HFFc6 (cell line): ENCODE measurements at places on chromosomes 13 and 19.

DNA sequence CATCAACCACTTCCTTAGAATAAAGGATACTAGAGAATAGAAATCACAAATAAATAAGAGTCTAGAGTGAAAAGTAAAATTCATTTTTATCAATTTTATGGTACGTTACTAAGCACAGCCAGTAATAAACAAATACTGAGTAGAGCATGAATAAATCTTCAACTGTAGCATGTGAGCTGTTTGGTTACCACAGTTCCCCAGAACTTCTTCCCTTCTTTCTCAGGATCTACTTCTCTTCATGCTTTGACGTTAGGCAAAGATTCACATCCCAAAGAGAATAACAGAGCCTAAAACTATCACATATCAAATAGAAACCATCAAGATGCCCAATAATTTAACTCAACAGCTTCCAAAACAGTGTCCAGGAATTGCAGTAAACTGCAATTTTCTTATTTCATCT is 7.4 kb downstream of the RUBCNL start:
- no peak for DNase-seq

GRCh38 chr19:49552749-49553148 is 24.9 kb downstream of the RCN3 start:
- DNase-seq = no peak

DNA sequence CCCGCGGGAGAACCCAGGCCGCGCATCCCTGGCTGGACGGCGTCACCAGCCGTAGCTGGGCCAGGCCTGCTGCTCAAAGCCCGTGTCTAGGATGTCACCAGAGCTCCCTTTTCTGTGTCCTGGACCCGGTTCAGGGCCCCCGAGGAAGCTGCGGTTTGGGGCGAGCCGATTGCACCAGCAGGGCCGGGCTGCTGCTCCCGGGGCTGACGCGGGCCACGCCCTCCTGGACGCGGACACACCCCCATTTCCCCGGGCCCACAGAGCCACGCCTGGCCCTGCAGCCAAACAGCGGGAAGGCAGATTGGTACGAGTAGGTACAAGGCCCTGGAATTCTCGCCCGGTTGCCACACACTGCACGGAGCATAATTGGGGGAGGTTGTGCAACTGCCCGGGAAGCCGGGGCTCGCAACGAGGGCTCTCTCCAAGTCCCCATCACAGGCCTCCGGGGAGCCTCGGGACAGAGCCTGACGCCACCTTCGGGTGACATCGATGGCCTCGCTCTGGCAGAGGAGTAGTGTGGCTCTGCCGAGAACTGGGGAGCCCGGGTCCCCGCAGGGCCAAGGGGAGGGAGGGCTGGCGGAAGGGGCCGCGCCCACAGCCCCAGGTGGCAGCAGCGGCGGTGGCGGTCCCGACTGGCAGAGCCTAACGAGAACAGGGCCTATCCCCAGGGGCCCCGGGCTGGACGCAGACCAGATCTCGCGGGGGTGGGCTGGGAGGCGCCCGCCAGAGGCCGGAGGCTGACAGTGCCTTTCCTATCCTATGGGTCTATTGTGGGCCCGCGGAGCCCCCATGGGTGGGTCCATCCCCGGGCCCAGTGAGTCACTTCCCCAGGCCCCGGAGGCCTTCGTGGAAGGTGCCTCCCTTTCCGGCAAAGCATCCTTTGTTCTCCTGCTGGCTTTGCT is 23.5 kb downstream of the KCTD15 start:
- peak; percentile 27 for DNase-seq

DNA sequence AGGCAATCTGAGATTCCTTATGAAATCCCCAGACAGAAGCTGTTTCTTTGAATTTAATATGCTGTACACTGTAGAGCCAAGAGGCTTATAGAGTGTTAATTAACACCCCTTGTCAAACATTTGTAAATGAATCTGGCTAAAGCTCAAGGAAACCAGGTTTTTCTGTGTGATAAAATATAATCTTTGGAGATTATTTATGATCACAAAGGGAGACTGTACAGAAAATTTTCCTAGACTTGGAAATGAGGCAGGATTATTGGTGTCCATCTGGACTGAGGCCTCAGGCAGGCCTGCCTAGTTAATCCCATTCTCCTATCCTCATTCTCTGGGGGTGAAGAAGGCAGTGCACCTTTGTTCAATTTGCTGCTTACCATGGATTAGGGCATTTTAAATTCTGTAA is 17.8 kb downstream of the KL start:
- no peak for DNase-seq

DNA sequence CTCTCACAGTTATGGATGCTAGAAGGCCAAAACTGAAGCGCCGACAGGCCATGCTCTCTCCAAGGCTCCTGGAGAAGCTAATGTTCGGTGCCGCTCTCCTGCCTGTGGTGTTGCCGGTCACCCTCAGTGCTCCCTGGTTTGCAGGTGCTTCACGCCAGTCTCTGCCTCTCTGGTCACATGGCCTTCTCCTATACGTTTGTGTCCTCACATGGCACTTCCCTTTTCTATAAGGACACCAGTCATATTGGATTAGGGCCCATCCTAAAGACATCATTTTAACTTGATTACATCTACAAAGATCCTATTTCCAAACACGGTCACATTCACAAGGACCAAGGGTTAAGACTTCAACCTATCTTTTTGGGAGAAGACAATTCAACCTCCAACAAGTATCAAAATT is 671.3 kb upstream of the ARGLU1 start:
- no peak for DNase-seq

DNA sequence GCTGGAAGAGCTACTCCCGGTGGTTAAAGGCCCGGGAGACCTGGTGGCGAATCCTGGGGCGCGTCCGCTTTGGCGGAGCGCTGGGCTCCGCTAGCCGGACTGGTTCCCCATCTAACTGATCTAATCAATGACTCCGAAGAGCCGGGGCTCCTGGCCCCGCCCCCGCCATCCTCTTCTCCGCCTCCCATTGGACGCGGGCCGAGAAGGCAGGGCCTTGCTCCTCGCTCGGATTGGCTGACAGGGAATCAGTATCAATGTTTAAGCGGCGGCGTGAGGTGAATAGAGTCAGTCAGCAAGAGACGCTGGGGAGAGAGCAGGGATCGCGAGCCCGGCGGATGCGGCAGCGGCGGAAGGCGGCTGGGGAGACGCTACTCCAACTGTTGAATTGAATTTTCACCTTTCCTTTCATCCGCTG is 1.7 kb upstream of the PCDH17 start:
- DNase-seq = no peak

DNA sequence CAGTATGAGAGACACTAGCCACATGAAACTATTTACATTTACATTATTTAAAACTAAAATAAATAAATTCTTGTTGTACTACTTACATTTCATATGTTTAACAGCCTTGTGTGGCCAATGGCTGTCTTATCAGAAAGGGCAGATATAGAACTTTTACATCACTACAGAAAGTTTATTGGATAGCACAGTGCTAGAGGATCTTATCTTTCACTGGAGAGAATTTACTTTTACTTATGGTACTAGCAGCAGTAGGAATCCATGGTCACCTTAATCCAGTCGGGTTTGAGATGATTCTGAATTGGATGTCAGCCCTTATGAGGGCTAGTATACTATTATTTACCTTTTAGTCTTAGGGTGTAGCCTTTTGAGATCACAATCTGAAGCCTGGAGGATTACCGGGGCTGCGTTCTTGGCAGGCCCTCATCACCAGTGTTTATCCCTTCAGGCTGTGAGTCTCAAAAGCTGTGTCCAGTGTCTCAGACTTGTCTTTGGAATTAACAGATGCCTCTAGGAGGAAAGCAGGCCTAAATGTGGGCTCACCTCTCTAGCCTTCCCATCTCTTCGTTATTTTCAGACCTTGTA is 21.7 kb downstream of the IFT88 start:
- DNase-seq = no peak

DNA sequence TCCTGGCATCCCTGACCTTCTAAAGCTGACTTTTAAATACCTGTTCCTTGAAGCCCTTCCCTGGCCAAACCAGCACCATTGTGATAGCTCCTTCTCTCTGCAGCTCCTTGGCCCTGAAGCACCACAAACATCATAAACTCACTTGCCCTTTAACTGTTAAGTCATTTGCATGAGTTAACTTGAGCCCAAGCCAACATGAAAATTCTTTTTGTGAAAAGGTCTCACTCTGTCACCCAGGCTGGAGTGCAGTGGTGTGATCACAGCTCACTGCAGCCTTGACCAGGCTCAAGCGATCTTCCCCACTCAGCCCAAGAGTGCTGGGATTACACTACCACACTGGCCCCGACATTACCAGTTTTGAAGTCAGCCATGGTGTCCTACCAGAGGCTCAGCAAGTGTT is 87.8 kb downstream of the ZIC5 start:
- DNase-seq = no peak

DNA sequence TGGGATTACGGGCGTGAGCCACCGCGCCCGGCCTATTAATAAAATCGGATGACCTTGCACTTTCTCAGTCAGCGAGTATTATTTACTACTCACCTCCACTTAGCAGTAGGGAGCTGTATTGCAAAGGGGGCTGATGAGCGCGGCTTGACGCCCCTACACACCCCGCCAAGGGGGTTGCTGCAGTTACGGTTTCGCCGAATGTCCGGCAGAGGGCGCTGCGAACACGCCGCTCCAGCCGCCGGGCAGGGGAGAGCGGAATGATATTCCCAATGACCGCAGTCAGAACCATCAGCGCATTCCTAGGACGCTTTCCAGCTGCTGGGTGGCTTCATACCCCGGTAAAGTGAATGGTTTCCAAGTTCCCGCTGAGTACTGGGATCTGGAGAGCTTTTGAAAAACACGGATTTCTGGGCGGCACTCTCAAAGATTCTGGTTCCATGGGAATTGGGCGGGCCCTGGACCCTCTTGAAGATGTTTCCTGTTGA is 30.0 kb upstream of the TPT1 start:
- peak; percentile 36 for DNase-seq

- DNase-seq = no peak
These were observed 1613.7 kb upstream of the MIR17HG start for GRCh38 chr13:89733829-89734228.

DNA sequence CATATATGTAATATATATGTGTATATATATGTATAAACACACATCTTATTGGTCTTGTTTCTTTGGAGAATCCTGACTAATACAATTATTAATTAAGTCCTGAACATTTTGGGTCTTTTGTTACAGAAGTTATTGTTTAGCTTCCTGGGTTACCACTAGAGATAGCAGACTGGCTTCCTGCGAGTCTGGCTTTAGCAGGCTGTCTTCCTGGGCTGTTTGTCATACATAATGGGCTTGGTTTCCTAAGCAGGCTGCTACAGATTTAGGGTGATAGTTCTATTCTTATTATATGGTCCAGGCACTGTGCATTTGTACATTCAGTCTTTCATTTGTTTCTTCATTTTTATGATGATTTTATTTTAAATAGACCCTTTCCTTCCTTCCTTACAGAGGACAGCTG is 312.0 kb upstream of the TMTC4 start:
- no peak for DNase-seq

- peak; percentile 50 for DNase-seq
These were observed 211.7 kb upstream of the STARD13 start for GRCh38 chr13:33497146-33497845.

GRCh38 chr13:35694549-35695447 is 218.3 kb upstream of the MAB21L1 start:
- no peak for DNase-seq

DNA sequence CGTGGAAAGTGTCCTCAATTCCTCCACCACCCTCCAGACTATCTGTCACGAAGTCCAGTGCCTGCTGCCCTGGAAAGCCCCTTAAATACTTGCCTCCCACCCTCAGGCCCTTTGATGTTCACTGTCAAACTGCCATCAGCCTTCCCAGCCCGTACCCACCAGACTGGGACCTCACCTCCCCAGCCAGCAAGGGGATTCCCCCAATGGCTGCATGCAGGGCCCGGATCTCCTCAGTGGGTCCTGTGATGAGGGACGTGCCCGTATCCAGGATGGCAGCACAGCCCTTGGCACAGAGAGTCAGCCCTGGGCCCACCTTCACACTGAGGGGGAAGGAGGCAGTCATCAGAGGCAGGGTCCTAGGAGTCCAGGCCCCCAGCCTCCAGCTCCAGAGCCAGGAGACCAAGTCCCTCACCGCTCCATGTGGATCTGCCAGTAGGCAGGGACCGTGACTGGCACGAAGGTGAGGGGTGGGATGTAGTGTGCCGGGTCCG is 6.1 kb downstream of the NAPSA start:
- no peak for DNase-seq

- no peak for DNase-seq
These were observed 7.8 kb downstream of the GPR183 start for GRCh38 chr13:99299256-99299919.

DNA sequence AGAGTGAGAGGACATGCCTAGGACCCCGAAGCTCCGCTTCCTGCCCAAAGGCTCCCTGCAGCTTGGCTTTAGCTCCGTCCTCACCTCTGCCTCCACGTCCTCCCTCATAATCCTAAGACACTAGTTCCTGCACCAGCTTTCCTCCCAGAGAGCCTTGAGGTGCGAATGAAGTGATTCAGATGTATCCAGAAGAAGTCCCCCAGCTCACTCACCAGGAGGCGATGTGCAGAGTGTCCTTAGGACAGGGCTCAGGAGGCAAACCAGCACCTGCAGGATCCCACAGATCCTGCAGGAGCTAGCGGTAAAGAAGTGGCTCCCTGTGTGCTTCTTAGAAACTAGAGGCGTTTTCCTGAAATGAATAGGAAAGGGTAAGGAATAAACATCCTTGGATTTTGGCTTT is 109.7 kb downstream of the HSPH1 start:
- no peak for DNase-seq

DNA sequence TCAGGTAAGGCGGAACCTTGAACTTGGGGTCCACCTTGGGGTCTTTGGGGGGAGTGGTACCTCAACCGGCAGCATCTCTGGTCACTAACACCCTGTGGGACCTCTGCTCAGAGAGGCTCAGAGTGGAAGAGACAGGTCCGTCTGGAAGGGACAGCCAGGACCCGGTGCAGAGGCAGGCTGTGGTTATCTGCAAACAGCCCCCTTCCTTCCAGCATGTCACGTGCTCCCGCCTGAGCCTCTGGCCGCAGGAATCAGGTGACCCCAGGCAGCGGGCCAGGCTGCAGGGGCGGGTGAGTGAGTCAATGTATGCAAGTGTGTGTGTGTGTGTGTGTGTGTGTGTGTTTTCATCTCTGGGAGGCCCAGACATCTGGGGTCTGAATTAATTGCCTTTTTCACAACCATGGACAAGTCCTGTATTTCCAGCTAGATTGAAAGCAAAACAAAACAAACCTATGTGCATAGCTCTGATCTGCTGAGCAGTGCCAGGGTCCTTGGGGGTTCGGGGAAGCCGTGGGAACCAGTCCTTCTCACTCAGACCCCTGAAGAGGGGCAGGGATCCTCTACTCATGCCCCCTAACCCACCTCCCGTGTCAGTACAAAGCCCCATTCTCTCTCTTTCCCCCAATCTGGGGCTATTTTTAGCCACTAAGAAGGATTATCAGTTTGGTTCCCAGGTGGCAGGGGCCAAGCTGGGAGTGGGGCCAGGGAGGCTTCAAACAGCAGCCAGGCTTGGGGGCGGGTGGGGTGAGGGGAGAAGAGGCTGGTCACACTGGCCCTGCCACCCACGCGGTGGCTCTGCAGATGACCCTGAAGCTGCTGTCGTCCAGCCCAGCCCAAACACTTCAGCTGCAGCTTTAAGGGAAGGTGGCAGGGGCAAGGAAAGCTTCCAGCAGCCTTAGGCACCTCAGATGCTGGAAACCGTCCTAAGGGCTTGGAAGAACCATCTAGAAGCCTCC is 31.4 kb downstream of the CERS4 start:
- DNase-seq = peak; percentile 82

- no peak for DNase-seq
These were observed 270.5 kb downstream of the GPC6 start for GRCh38 chr13:93496985-93497673.

GRCh38 chr19:16031872-16032200 is 44.5 kb upstream of the TPM4 start:
- DNase-seq = no peak
